ENCODE measurements at places on chromosomes 16 and 17.

DNA sequence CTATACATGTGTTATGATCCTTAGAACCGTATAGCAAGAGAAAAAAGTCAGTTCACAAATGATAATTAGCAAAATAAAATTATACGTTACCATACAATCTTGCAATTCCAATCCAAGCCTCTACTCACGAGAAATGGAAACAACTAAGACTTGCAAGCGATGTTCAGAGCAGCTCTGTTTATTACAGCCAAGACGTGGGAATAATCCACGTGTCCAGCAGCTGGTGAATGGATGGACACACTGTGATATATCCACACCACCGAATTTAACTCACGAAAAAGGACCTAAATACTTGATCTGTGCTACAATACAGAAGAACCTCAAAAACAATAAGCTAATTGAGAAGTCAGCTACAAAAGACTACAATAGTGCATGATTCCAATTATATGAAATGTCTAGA, 88.1 kb downstream of the ADCY9 start:
- no peak for DNase-seq

DNA sequence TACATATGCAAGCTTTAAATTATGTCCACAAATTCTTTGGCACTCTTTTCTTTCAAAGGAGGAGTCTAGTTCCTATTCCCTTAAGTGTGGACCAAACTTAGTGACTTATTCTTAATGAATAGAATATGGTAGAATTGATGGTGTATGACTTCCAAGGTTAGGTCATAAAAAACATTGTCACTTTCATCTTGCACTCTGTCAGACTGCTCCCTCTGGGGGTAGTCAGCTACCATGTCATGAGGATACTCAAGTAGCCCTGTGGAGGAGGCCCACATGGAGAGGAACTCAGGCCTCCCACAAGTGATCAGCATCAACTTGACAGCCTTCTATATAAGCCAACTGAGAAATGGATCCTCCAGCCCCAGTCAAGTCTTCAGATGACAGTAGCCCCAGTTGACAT, 58.0 kb upstream of the SCNN1B start:
- DNase-seq: no peak

- DNase-seq: no peak
These were observed 68.2 kb downstream of the SREBF1 start for GRCh38 chr17:17768424-17769088.

- DNase-seq: peak; percentile 91
These were observed 12.5 kb upstream of the RHBDL3 start for GRCh38 chr17:32253117-32253611.

DNA sequence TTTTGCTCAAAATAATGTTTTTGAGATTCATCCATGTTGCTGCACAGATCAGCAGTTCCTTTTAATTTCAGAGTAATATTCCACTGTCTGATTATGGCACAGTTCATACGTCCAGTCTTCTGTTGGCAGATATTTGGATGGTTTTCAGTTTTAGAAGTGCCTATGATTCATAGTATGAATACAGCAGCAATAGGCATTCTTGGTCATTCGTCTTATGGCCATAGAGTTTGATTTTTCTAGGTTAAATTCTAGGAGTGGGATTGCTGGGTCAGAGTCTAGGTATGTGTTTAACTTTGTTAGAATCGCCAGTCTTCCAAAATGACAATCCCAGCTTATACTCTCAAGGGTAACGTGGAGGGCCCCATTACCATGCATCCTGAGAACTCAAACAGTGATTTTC, 11.5 kb upstream of the IL34 start:
- no peak for DNase-seq

- DNase-seq: peak; percentile 33
These were observed 1.3 kb upstream of the CUEDC1 start for GRCh38 chr17:57956291-57957119.

GRCh38 chr16:11084484-11084875, 140.1 kb downstream of the CLEC16A start:
- DNase-seq: no peak

- no peak for DNase-seq
These were observed 14.2 kb upstream of the PRR14 start for GRCh38 chr16:30636599-30636998.

- no peak for DNase-seq
These were observed 8.6 kb downstream of the USP32 start for GRCh38 chr17:60383379-60383778.

DNA sequence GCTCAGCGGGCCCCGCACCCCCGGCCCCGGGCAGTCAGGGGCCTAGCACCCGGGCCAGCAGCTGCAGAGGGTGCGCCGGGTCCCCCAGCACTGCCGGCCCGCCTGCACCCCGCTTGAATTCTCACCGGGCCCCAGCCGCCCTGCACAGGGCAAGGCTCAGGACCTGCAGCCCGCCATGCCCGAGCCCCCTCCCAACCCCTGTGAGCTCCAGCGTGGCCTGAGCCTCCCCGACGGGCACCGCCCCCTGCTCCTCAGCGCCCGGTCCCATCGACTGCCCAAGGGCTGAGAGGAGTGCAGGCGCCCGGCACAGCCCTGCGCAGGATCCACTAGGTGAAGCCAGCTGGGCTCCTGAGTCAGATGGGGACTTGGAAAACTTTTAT, 1.7 kb upstream of the BRCA1 start:
- peak; percentile 81 for DNase-seq

DNA sequence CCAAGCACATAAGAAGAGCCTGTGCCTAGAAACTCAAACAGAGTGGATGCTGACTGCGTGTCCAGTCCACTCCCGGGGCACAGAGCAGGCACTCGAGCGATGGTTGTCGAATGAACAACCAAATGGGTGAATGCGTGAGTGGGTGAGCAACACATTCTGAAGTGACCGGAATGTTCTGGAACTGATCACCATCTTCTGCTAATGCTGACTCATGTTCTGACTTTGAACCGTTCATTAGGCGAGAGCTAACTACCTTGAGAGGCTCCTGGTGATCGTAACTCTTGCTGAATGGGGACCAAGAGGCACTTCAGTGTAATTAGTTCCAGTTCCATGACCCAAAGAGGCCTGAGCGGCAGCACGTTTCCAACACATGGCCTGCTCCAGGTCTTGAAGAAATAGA, 37.9 kb downstream of the IRF8 start:
- no peak for DNase-seq

- peak; percentile 30 for DNase-seq
These were observed 10.3 kb downstream of the ITGAX start for GRCh38 chr16:31365131-31365865.
